ENCODE measurements at places on chromosomes 6 and 20.

GRCh38 chr6:5764401-5764955, 242.2 kb downstream of the NRN1 start:
- no peak for DNase-seq

DNA sequence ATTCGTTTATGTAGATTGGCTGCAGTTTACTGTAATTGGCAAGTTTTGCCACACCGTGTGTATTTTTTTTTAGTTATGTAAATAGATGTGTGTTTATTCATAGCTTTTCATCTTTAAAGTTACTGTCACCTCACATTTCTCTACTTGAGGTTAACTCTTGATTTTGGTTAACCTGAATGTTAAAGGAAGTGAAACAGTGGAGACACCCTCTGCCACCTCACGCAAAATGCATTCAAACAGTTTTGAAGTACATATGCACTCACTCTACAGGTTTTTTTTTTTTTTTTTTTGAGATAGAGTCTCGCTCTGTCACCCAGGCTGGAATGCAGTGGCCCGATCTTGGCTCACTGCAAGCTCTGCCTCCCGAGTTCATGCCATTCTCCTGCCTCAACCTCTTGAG, 17.7 kb downstream of the OR2A4 start:
- DNase-seq: peak; percentile 22

DNA sequence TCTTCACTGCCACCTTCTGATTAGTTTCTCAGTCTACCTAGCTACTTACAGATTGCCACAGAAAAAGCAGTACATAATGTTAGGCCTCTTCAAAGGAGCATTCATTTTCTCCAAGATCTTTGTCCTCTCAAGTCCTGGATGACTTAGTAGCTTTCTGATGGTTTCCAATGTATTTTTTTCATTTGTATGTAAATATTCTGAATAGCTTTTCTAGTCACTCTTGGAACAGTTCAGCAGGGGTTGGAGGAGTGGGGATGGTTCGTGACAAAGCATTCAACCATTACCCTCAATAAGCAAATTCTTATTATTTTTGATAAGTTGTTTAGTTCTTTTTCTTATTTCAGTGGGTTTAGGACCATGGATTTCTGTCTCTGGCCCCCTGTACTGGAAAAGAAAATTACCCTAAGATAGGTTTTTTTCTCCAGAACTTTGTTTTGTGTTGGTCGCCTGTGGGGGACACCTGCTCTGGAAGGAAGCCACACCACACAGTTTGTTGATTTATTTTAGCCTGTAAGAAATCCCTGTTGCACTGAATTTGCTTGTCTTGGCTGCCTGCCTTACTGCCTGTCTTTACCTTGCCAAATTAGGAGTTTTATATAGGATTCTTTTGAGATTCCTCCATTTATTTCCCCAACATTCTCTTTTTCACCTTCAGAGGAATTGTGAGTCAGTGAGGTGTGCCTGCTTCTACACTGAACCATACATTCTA, 247.9 kb downstream of the RFPL4B start:
- no peak for DNase-seq

DNA sequence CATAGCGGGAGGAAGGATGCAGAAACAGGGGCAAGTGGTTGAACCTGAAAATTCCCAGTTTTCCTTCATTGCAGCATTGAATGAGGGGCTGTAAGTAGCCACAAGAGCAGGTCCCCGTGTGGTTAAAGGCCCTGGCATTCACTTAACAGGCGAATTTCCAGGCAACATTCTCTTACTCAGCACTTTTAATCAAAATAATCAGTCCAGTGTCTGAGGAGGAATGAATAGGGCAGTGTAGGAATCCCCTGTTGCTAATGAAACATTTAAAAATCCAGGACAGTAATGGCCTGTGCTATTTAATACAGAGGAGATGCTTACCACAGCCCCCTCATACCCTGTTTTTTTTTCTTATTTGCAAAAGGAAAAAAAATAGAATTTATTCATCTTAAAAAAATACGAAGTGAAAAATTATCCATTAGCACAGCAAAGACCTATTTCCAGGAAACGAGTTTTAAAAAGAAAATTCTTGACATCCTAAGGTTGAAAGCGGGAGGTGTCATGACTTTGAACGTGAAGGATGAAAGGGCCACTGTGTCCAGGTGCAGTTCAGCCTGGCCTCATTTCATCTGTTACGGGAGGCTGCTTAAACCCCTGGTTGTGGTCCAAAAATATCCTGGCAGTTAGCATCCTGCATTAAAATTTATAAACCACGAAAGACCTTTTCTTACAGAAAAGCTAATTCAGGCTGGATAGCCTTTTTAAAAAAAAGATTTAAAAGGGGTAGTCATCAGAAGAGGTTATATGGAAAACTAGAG, 20.2 kb downstream of the MYLK4 start:
- DNase-seq: no peak

DNA sequence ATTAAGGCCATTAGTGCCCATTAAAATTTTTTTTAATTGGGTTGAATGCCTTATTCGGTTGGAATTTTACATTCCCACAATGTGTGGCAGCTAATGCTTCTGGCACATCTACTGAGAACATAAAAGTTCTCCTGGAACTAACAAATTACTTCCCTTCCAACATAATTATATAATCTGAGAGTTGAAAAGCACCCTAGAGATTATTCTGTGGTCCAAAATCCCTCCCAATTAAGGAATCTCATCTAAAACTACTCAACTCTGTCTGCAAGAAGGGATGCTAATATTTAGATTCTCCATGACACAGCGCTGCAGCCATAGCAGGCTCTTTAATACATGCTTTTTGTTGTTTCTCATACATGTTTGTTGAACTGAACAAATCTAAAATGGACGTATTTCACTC, 4.0 kb downstream of the NUDT3 start:
- no peak for DNase-seq

DNA sequence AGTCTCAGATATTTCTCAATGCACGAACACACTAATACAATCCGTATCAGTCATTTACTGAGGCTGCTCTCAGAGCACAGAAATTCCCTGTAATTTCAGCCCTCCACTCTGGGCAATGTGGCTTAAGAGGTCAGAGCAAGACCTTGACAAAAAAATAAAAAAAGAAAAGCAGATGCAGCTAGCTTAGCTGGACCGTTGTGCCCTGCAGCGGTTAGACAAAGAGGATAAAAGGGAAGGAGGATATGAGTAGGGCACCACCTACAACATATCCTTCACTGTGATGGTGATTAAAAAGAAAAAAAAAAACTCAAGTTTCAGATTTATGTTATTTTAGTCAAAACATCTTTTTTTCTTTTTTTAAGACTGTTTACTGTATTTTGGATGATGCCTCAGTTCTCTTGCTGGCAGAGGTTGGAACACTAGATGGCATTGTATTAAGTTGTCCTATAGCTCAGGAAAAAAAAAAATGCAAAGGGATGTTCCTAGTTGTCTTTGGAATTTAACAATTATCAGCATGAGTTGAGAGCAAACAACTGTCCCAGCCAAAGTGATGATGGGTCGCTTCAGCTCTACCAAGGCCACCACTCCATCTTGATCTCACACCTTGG, 59.9 kb downstream of the ANKEF1 start:
- no peak for DNase-seq

GRCh38 chr6:87718662-87719433, 16.8 kb upstream of the AKIRIN2 start:
- no peak for DNase-seq

DNA sequence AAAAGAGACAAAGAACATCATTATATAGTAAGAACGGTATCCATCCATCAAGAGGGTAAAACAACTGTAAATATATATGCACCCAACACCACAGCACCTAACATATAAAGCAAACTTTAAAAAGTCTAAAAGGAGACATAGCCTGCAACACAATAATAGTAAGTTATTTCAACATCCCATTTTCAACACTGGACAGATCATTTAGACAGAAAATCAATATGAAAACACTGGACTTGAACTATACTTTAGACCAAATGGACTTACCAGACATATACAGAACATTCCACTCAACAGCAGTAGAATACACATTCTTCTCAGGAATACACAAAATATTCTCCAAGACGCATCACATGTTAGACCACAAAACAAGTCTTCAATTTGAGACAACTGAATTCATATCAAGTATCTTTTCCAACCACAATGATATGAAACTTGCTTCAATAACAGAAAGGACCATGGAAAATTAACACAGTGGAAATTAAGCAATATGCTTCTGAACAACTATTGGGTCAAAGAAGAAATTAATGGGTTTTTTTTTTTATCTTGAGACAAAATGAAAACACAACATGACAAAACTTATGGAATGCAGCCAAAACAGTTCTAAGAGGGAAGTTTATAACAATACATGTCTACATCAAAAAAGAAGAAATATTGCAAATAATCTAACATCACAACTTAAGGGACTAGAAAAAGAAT, 23.9 kb upstream of the ASF1A start:
- no peak for DNase-seq

DNA sequence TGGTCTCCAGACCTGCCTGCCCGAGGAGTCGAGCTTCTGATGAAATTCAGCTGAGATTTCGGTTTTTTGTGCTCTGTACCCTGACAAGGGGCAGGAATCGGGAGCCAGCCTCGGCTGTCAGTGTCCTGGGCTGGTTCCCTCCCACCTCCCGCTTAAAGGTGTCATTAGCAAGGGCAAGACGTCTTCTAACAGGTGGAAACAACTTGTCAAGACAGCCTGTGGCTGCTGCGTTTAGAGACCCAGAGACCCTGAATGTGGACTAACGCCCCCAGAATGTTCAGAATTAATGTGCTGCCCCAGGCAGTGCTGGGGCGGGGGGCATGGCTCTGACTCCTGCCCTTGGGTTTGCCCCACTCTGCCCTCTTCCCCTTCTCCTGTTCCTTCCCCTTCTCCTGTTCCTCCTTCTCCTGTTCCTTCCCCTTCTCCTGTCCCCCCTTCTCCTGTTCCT, 69.7 kb downstream of the PHACTR3 start:
- no peak for DNase-seq

DNA sequence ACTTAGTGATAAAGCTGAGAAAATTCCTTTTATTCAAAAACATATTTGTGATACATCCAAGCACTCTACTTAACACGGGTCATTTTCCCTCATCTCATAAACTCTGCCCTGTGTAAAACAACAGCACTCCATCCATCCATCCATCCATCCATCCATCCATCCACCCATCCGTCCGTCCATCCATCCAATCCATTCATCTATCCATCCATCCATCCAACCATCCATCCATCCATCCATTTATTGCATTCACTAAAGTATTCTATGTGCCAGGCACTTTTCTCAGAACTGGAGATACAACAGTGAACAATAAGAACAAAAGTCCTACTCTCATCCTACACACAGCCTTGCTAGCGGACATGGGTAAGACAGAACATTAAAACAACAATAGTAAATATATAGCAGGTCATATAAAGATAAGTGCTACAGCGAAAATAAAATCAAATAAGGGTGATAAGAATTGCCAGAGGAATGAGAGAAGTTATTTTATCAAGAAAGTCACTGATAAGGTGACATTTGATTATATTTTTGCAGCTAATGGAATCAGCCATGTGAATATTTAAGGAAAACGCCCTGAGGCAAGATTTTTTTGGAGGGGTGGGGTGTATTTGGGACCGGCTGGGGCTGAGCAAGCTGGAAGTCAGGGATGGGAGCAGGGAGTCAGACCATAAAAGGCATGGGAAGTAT, 78.2 kb downstream of the ADAT2 start:
- no peak for DNase-seq

DNA sequence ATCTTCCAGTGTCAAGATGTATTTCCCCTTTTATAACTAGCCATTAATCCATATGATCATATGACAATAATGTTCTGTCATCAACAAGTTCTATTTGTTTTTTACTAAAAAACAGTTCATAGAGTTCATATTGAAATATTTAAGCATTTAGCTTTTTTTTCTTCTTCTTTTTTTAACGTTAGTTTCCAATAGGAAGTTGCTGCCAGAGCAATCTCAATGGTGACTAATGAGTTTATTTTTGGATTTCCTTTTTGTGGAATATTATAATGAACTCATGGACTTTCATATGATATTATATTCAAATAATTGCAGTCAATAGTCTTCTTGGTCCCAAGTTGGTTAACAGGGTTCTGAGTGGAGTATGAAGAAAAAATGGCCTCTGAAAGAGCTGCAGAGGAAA, 343.3 kb downstream of the BCKDHB start:
- no peak for DNase-seq

DNA sequence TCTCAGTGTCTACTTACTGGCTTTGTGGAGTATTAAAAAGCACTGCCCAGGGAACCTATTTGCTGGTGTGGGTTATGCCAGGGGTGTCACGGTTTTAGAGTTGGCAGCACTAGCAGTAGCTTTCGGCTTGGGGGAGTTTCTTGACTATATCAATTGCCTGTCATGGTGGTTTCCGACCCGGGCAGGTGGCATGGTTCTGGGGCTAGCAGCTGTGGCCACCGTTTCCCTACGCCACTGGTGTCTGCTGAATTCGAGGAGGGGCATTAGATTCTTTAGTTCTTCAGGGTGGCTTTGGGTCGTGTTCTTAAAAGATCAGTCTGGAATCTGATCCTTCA, 55.6 kb upstream of the FOXC1 start:
- no peak for DNase-seq

GRCh38 chr6:155187994-155188706, 75.7 kb upstream of the CLDN20 start:
- DNase-seq: no peak

- DNase-seq: no peak
Measured at GRCh38 chr6:163100259-163100658, 314.3 kb upstream of the QKI start.

- no peak for DNase-seq
Measured at GRCh38 chr6:154448448-154449096, 61.9 kb downstream of the CNKSR3 start.

GRCh38 chr20:31956556-31957526, 5.0 kb upstream of the PDRG1 start:
- DNase-seq: no peak

Data from activated T-helper 2 cell treated with anti-CD3 and anti-CD28 coated beads, Interferon-gamma antibody, Interleukin-2, Interleukin-4, amounts not matched to agents 10 μg/mL and 5 μg/mL and 100 μg/mL, durations not matched to agents 14 hours and 24 hours and 36 hours (primary cell).